ENCODE measurements at places on chromosomes 2 and 18.

DNA sequence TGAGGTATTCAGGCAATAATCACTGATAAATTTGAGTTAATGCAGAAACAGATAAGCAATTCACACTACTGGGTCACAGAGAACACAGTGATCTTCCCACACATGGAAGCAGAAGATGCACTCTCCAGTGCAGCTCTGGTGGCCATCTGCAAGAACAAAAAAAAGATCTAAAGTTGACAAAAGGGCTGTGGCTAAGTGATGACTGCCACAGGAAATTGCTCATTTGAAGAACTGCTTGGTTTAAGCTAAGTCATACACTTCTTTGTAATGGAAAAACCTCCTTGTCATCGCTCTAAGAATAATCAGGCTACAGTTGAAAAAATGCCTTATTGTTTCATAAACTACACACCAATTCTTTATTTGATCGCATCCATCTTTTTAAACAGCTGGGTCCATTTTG lies 115.1 kb downstream of the DTNB start:
- no peak for DNase-seq

DNA sequence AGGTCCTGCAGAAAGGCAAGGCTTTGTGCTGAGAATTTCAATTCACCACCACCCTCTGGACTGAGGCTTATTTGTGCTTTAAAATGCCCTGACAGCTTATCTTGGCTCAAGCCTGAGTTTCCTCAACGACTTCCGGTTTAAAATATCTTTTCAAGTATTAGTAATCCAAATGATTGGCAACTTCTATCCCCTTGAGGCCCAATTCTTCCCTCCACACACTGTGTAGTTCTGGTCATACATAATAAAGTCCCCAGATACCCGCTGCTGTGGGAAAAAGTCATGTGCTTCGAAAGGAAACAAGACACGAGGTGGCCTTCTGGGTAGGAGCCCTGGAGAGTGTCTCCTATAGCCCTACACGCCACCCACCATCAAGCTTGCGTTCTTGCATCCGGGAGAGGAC lies 393.4 kb downstream of the ALK start:
- DNase-seq = no peak

DNA sequence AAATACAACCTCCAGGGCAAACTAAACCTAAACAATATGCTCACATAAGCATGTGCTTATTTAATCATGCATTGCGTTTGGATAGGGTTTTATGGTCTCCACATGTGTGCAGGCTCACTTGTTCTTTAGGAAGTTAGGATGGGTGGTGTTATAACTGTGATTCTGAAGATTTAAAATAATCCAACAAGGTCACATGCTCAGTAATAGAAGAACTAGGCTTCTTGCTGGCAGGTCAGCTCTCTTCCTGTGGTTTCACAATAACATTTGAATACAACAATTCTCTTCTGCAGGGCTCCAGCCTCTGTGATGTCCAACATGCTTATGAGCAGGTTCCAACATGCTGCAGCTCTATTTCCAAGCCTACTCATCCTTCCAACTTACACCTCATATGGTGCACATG lies 84.0 kb downstream of the MYL12B start:
- no peak for DNase-seq

GRCh38 chr2:85431570-85432205 lies 13.2 kb downstream of the SH2D6 start:
- DNase-seq = no peak

DNA sequence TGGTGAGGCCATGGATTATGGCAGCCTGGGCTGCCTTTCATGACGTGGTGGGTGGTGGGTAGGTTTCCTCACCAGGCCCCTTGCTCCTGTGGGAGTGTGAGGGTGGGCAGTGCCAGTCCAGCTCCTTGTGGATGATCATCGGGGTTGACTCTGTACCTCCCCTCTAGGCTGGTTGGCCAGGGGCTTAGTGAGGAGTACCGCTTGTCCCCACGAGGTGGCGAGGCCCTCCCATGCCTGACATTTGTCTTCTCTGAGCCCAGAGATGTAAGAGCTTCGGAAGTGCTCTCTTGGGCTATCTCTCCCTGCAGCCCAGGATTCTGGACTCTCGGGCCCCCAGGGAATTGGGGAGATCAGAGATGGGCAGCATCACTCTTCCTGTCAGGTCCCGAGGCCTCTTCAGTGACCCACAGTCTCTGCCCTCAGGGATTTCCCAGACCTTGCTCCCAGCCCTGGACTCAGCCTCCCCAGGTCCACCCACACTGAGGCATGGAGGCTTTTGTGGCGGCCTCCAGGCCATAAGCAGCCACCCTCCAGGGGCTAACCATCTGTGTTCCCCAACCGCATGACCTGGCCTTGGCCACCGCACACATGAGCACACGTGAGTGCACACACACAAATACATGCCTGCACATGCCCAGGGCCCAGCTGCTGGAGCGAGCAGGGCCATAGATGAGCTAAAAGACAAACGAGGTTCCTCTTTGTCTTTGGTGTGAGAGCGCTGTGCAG lies 6.5 kb downstream of the SPR start:
- DNase-seq = peak; percentile 21
